SJCRH30 (cell line): ENCODE measurements at places on chromosomes 6 and 20.

GRCh38 chr6:147282566-147282959 is 78.3 kb downstream of the STXBP5 start:
- no peak for DNase-seq

DNA sequence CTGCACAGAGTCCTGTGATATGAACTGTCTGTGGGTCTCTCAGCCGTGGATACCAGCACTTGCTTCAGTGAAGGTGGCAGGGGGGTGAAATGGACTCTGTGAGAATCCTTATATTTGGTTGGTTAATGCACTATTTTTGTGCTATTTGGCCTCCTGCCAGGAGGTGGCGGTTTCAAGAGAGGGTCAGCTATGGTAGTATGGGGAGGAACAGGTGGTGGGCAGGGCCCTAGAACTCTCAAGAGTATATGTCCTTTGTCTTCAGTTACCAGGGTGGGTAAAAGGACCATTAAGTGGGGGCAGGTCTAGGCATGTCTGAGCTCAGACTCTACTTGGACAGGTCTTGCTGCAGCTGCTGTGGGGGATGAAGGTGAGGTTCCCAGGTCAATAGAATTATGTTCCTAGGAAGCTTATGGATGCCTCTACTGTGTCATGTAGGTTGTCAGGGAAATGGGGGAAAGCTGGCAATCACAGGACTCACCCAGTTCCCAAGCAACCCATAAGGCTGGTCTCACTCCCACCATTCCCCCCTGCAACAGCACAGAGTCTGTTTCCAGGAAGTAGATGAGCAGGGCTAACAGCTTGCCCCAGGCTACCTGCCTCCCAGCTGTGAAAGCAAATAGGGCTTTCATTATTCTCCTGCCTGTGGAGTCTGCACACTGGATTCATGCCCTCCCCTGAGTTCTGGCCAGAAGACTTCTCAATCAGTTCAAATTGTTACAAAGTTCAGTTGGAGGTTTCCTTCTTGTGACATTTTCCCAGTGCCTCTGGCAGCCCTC is 56.8 kb upstream of the PHIP start:
- DNase-seq, result peak; percentile 97

DNA sequence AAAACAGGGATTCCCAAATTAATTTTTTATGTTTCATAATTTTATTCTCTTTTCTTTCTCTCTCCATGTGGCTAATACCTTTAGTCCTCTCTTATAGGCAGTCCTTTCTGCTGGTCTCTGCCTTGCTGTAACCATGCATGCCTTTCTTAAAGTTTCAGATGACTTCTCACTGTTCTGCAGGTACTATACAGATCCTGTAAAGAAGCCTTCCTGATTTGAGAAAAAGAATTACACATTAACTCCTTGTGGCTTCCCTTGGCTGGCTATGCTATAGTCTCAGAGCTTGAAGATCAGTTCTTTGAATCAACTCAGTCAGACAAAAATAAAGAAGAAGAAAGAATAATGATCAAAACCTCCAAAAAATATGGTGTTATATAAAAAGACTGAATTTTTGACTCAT is 7.3 kb upstream of the GPR63 start:
- DNase-seq, result no peak

DNA sequence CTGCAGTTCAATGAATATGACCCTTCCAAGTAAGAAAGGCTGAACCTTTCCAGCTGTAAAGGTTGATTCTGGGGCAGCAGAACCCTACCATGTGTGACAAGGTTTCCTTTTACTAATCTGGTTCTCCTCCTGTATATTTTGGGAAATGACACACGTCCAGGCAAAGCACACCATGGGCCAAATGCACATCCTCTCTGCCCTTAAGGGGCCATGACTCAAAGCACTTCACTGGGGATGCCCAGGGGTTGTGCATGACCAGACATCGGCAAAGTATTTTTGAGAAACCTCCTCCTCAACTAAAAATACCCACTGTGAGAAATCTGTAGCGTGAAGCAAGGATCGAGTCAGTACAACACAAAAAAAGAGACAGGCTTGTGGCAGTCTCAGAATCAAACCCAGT is 174.7 kb downstream of the BACH2 start:
- DNase-seq, result no peak

GRCh38 chr6:157151029-157151428 is 172.3 kb downstream of the TMEM242 start:
- no peak for DNase-seq

- DNase-seq, result no peak
Measured at GRCh38 chr6:21586740-21587178, 6.8 kb upstream of the SOX4 start.

- no peak for DNase-seq
Measured at GRCh38 chr6:5723841-5724691, 282.7 kb downstream of the NRN1 start.

DNA sequence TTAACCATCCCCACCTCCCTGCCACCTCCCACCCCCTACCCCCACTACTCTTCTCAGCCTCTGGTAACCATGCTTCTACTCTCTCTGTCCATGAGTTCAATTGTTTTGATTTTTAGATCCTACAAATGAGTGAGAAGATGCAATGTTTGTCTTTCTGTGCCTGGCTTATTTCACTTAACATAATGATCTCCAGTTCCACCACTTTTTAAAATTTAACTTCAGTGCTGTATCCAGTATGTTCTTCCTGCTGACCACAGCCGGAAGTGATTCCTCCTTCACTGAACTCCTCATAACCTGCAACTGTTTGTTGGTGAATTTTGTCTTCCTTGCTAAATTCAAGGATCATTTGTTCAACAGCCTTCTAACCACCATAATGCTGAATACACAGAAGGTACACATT is 3.9 kb downstream of the MAP7 start:
- DNase-seq, result no peak

- DNase-seq, result no peak
Measured at GRCh38 chr20:53919886-53920285, 150.5 kb downstream of the BCAS1 start.

GRCh38 chr20:44861531-44862006 is 23.9 kb upstream of the YWHAB start:
- DNase-seq, result no peak

DNA sequence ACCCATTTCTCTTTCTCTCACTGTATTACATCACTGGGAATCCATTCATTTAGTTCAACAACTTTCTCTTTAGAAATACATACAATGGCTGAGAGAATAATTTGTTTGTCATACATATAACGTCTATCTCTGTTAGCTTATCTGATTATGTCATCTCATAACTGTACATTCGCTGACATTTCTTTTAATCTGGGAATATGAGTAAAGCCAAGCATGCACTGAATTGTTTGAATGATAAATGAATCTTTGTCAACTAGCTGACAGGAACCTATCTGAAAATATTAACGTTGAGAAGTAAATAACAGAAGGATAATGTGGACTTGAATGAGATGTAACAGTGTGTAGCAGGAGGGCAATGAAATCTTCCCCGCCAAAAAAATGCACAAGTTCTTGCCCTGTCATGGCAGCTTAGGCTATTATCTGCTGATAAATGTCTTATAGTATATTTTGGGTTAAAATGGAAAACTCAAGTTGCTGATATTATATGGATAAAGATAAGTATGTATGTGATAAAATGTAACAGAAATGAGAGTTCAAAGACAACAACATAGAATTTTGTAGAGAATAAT is 581.2 kb upstream of the ADGRB3 start:
- no peak for DNase-seq

- DNase-seq, result no peak
Measured at GRCh38 chr6:139594333-139594965, 220.0 kb upstream of the CITED2 start.

- DNase-seq, result no peak
Measured at GRCh38 chr20:1664911-1665310, 7.3 kb upstream of the SIRPG start.

GRCh38 chr20:51463560-51463959 is 79.0 kb downstream of the NFATC2 start:
- no peak for DNase-seq

GRCh38 chr6:15712797-15713196 is 50.0 kb upstream of the DTNBP1 start:
- no peak for DNase-seq

DNA sequence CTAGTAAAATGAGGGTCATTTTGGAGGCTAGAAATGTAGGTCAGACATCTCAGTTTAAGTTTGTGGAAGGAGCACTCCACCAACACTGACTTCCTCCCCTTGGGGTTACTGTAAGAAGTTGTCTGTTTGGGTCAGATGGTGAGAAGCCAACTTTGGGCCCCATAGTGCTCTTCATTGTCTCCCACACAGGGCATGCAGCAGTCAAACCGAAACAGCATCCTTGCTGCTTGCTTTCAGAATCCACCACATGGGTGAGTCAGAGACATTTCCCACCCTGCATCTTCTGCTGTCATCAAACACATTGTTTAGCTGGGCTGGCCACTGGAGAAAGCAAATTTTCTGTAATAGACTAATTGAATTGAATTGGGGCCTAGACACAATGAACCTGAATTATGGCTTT is 16.8 kb downstream of the IL17F start:
- no peak for DNase-seq

GRCh38 chr6:53279293-53279692 is 69.5 kb downstream of the ELOVL5 start:
- DNase-seq, result no peak

GRCh38 chr6:25332655-25333071 is 53.5 kb downstream of the CARMIL1 start:
- no peak for DNase-seq

- no peak for DNase-seq
Measured at GRCh38 chr6:72248621-72249020, 362.3 kb downstream of the RIMS1 start.
